ENCODE measurements at places on chromosomes 12 and 14.
A peak's percentile ranks its signal among the peaks of the same experiment; 100 is the strongest.

DNA sequence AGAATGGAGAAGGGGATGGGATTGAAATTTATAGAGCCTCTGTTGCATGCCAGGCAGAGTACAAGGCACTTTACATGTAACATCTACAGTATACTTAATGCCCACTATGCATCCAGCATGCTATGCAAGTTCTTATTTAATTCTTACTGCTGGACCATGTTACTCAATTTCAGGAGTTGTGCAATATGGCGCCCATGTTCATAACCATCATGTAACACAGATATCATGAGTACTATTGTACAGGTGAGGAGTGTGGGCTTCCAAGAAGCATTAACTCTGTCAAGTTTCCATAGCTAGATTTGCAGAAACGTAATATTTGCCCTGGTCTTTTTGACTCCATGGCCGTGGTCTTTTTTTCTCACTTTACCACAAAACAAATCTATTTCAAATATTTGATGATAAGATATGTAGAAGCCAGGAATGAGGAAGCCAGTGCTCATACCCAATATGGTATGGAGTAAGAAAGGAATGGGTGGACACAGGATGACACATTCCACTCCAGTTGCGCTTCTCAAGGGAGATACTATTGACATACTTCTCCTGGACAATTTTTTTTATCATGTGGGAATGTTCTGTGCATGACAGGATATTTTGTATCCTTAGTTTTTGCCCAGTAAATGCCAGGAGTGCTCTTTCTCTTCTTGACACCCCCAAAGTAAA, 191.8 kb downstream of the C12orf75 start:
- DNase-seq = peak; percentile 92

DNA sequence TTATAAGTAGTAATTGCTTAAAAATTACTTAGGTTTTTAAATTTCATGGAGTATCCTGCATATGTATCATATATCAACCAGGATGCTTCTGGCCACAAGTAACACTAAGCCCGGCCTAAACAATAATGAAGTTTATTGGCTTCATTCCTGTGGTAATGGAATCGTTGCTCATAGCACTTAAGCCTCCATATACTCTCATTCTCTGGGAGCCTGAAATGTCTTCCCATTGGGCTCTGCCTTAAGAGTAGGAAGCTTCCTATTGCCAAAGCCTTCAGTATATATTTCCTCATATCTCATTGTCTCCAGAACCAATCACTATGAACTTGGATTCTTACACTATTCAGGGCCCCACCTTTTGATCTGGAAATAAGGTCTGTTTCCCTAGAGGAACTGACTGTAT, 83.8 kb upstream of the DNM1L start:
- DNase-seq = peak; percentile 75

DNA sequence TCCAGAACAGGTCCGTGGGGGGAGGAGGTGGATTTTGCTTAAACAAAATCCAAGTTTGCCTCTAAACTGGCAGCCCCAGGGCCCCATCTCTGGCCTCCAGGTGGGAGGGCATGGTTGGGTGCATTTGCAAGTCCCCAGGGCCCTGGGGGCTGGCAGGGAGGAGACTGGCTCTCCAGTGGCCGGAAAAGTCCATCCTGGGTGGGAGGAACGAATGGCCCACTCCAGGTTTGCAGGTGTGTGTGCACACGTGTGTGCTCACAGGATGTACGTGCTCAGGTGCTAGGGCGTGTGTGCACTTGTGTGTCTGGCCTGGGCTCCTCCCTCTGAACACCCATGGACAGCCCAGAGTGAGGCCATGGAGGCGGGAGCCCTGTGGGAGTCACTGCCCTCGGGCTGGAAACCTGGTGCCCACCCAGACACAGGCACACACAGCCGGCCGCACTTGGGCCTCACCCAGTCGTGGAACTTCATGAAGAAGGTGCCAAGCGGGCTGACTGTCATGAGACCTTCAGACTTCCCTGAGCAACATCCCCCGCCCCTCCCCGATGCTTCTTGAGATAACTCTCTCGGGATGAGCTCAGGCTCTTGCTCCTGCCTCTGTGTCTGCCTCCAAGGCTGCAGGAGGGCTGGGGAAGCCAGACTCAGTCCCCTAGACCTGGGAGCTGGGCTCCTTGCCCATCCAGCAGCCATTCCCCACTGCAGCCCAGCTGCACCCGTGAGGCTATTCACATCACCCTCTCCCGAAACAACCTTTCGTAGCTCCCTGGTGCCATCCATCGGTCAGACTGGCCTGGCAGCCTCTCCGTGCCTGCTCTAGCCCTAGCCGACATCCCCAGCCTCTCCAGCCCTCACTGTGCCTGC, 9.4 kb downstream of the AHNAK2 start:
- peak; percentile 29 for DNase-seq

- DNase-seq = no peak
Observed at GRCh38 chr12:57469296-57470164, 9.9 kb downstream of the GLI1 start.

- no peak for DNase-seq
Observed at GRCh38 chr14:23275412-23275811, 10.5 kb downstream of the HOMEZ start.

DNA sequence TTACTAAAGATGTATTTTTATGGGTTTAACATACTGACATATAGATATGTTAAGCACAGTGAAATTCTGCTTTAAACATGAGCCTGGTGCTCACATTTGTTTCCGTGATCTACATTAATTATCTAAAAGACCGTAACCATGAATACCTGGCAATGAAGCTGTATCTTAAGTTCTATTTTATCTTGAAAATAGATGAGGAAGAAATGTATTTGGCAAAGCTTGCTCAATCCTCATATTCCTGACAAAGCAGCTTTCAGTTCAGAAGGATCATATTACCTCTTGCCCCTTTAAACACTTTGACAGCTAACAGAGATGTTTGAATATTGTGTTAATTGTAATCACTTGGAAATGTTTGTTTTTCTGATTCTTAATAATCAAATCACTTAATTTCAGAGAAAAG, 9.8 kb downstream of the EPYC start:
- no peak for DNase-seq

DNA sequence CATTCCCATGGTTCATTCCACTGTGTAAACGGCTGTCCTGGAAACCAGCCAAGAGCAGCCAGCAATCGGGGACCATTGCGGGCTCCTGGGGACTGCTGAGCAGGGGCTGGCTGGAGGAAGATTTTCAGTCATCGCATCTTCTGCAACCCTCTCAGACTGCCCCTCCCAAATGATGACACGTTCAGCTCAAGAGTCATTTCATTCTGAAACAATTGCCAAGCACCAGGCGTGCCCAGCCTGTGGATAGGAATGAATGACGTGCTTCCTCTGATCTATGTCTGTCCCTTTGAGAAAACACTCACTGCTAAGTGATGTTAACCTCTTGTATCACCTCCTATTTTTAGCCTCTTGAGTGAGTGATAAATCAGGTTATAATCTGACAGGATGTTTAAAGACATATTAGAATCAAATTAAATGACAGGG, 62.0 kb downstream of the NDUFA12 start:
- peak; percentile 82 for DNase-seq

DNA sequence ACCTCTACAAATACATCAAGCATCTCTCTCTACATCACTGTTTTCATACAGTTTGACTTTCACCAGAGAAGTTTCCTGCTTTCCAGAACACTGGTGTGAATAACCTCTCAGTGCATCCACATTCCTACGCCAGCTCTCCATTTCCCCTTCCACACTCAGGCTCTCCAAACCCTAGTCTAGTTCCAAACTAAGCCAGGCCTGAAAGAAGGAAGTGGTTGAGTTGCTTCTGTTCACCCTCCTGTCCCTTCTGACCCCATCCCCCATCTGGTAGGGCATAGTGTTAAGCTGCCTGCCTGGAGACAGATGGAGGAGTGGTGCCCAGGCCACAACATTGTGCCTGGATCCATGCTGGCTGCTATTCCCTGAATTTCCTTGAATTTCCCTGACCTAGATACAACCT, 132.4 kb downstream of the GPR65 start:
- DNase-seq = no peak

DNA sequence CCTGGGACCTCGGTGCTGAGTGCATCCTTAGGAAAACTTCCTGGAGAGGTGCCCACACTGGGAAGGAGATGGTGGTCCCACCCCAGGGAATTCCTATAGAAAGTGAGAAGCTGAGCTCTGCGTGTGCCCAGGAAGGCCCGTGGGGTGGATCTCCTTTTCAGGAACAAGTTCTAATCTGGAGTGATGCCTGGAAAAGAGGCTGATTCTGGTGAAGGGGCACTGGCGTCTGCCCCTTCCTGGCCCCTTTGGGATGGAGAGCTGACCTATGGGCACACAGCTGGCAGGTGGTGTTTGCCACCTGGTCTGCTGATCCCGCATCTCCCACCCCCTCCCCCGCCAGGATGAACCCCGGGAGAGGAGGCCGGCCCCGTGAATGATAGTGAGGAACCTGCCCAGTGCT, 142.0 kb upstream of the RTL1 start:
- no peak for DNase-seq
